ENCODE measurements at places on chromosomes 12 and 14.

- no peak for DNase-seq
These were observed 505.4 kb downstream of the CCER1 start for GRCh38 chr12:90449611-90450010.

GRCh38 chr14:44396226-44396625, 110.9 kb downstream of the FSCB start:
- no peak for DNase-seq

GRCh38 chr12:120130011-120130410, 13.5 kb upstream of the RAB35 start:
- no peak for DNase-seq

GRCh38 chr12:99157946-99158345, 489.6 kb upstream of the GARIN6 start:
- no peak for DNase-seq

DNA sequence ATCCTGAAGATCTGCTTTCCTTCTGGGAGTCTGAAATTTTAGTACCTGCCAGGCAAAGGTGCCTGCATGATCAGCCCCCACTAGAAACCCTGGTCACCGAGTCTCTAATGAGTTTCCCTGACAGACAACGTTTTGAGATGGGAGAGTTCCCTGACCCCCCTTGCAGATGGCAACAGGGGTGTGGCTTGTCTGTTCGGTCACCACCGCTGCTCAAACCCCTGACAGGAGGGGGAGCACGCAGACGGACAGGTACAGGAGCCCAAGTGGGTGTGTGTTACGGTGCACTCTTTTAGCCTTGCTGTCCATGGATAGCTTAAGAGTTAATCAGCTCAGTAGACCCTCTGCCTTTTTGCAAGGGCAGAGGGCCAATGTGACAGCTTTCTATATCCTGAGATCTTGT, 19.3 kb upstream of the CDKN3 start:
- DNase-seq: no peak

DNA sequence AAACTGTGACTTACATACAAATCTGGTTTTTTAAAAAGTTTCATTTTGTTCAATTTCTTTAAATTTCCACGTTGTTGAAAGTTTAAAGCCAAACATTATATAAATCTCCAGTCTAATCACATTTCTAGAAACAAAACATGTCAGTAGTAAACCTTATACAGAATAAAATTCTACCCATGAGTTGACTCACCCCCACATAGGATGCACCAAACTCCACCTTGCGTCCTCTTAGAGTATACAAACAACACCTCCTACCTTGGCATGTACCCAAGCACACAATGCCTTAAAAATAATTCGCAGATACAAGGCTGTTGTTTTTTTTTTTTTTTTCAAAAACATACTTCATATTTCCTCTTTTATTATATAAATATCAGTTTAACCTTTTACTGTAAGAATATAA, 3.3 kb downstream of the FBXL14 start:
- DNase-seq: no peak

Data from AG04449 (cell line).